GM06990 (cell line): ENCODE measurements at places on chromosomes 4 and X.

DNA sequence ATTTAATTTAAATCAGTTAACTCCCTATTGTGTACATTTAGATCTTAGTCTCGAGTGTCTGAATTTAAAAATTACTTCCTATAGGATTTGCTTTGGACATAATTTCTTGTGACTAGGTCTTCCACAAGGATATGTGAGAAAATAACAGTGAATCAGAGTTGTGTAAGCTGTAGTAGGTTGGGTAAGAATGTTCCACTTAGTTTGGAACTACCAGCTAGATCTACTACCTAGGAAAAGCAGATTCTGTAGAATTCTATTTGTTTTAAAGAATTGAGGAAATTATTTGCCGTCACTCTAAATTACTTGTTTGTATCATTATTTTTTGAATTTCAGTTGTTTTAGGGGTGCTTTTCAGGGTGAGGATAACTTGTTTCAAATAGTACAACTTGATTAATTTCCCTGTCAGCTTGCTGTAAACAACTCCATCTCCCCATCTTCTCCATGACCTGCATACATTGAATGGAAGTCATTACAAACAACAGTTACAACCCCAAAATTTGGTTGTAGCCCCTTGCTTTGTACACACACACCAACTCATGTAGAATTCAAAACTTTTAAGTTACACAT, 1.3 kb downstream of the MTHFD2L start:
- no peak for DNase-seq

GRCh38 chr4:109738104-109738872, 8.4 kb upstream of the PLA2G12A start:
- no peak for DNase-seq

DNA sequence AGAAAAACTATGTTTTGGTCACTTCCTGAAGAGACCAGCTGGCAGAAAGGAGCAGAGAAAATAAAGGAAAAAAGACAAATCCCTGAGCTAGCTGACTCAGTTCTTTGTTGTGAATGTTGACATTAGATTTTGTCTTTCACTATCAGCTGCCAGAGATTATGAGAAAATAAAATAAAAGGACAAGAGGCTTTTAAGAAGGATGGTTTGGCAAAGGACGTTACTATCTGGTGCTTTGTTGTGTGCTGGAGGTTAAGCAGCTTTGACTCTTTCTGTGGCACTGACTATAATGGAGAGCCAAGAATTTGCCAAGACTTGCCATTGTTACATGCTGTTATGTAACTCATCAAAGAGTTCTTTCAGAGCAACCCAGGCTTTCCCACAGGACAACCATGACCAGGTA, 12.1 kb downstream of the ASB5 start:
- DNase-seq, result no peak

- no peak for DNase-seq
Measured at GRCh38 chr4:88077911-88078524, 70.6 kb downstream of the PKD2 start.

DNA sequence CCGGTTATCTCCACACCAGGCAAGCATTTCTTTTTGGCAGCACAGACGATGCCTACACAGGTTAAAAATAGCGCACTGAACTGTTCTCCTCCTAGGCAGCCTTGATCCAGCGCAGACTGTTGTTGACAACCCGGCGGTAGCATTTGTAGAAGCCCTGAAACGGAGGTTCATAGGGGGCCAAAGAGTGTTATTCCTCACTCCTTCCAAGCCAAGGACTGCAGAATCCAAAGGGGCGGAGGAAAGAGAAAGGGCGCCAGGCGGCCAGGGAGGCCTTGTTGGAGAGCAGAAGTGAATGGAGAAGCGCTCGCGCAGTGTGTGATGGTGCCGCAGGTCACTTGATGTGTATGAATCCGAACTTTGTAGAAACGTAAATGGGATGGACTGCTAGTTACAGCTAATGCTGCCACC, 82.7 kb downstream of the TENM3 start:
- no peak for DNase-seq
